GM23338 (cell line): ENCODE measurements at places on chromosomes 3 and 15.

GRCh38 chr3:66499881-66500575 is 794 bp downstream of the LRIG1 start:
- DNase-seq = no peak

- DNase-seq = no peak
Observed at GRCh38 chr3:155093261-155093660, 13.1 kb downstream of the MME start.

DNA sequence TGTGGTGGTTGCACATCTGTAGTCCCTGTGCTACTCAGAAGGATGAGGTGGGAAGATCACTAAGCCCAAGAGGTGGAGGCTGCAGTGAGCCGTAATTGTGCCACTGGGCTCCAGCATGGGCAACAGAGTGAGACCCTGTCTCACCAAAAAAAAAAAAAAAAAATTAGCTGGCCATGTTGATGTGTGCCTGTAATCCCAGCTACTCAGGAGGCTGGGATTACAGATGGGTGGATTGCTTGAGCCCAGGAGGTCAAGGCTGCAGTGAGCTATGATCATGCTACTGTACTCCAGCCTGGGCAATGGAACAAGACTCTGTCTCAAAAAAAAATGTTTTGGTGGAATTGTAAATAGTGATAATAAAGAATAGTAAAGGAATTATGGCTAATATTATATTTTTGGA is 9.9 kb downstream of the ATRIP start:
- no peak for DNase-seq

DNA sequence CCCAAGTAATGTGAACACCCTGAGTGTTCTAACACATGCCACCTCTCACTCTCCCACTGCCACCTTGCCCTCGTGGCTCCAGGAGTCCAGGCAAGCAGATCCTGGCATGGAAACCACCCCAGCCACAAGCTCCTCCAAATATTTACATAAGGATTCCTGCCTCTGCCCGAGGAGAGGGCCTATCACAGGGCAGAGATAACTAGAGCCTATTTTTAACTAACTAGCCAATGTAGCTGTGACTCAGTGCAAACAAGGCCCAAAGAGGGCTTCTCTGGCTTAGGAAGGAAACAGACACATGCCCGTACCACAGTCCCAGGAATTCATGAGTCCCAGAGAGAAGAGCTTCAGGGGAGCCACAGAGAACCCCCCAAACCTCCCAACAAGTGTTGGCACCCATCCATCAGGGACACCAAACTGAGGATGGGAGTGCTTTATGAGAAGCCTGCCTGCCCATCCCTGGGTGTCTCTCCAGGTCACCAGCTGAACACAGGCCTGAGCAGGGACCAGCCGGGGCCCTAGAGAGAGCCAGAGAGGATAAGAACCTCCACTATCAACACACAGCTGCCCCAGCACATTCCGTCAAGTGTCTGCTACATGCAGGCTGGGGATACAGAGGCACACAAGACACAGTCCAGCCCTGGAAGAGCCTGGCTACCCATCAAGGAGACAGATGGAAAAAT is 9.2 kb downstream of the FYCO1 start:
- DNase-seq = no peak

DNA sequence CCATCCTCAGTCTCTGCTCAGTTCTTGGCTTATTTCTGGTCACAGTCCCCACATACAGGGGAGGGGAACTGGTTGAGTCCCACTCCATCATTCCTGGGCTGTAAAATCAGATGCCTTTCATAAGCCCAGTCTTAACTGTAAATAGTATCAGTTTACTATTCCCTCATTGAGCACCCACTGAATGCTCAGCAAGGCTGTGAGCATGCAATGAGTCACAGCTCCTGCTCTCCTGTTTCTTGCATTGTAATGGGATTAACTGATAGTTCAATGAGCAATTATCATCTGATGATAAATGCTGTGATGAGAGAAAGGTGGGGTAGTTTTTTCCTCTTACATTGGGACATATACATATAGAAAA is 113.6 kb upstream of the TPM1 start:
- DNase-seq = no peak

- DNase-seq = no peak
Observed at GRCh38 chr3:156637480-156638022, 36.8 kb upstream of the TIPARP start.

DNA sequence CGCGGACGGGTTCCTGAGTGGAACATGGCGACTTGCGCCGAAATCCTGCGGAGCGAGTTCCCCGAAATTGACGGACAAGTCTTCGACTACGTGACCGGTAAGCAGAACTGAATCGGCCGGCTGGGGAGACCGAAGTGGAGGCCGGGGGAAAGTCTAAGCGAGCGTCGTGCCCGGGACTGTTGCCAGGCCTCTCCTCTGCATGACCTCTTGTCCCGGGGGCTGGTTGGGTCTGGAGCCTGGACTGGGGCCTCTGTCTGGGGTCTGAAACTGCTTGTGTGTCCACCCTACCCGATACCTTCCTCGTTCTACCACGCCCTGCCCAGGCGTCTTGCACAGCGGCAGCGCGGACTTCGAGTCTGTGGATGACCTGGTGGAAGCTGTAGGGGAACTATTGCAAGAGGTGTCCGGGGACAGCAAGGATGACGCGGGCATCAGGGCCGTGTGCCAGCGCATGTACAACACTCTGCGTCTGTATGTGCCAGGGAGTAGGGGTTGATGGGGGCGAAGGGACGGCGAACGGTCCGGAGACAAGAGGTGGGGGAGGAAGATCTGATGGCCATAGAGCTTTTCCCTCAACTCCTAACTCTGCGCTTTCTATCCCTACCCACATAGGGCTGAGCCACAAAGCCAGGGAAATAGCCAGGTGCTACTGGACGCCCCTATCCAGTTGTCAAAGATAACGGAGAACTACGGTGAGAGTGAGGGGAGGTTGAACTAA is at the start of gene ABCF3:
Gene ABCF3 (plus strand): TSS at position 16 of the 718 bp plus-strand sequence. CDS start 9 bp downstream, at position 25.
- DNase-seq = no peak

DNA sequence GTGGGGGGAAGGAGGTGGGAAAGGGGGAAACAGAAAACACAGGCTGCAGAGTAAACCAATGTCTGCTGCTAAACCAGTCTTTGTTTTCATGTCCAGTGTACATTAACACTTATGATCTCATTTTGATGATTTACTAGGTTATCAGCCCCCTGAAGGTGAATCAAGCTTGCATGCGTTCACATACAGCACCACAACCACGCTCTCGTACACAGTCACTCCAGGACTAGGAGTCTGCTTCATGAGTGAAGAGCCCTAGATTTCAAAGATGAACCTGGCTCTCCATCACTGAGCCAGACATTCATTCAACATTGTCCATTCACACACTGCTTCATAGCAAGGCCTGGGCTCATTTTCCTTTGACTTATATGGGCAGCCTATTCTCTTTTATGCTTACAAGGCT is 51.7 kb upstream of the TRIM59 start:
- DNase-seq = no peak

- no peak for DNase-seq
Observed at GRCh38 chr15:85554852-85555521, 174.6 kb downstream of the AKAP13 start.

DNA sequence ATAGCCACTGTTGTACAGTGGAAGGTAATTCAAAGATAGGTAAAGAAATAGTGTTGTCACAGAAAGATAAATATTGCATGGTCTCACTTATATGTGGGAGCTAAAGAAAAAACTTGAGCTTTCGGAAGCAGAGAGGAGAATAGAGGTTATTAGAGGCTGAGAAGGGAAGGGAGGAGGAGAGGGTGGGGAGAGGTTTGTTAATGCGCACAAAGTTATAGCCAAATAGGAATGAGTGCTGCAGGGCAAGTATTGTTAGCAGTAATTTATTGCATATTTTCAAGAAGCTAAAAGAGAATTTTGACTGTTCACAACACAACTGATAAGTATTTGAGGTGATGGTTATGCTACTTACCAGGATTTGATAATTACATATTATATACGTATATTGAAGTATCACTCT is 154.2 kb downstream of the GABRG3 start:
- DNase-seq = no peak

DNA sequence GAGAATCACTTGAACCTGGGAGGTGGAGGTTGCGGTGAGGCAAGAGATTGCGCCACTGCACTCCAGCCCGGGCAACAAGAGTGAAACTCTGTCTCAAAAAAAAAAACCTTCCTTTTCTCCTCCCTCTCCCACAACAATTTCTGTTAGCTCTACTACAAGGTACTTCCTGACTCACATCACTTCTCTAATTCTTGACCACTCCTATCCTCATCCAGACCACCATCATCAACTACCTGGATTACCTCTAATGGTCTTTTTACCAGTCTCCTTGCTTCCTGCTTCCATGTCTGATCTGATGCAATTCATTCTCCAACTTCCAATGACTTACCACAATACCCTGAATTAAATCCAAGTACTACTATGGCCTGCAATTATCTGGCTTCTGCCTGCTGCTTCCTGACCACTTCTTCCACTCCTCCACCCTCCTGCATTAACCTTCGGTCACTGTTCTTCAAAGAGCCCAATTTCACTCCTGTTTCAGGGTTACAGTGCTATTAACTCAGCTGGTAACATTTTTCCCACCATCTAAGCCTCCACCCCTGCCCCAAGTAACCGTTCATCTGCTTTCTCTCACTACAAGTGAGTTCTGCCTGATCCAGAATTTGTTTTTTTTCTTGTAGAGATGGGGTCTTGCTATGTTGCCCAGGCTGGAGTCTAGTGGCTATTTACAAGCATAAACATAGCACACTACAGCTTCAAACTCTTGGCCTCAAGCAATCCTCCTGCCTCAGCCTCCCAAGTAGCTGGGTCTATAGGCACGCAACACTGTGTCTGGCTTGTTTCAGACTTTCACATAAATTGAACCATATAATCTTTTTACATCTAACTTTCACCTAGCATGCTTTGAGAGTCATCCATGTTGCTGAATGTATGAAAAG is 27.8 kb downstream of the DCAF1 start:
- no peak for DNase-seq

GRCh38 chr15:39919748-39920509 is at the start of gene GPR176:
TSS of gene GPR176 (minus strand) at chr15:39920266. CDS start at chr15:39920026, 240 bp downstream.
- peak; percentile 69 for DNase-seq

DNA sequence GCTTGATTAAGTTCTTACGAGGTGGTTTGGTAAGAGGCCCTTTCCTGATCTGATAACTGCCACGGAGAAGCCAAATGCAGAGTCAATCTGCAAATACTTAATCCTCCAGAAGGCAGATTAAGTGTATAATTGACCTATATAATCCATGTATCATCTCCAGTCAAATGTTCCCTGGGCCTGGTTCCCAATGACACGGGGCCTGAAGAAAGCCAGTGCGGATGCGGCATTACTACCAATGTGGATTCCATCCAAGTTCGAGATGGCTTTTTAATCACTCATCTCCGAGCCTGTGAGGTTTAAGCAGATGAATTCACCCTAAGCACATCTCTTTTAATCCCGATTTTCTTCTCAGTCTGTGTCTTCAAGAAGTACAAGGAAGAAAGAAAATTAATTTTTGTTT is 60.0 kb upstream of the FEZF2 start:
- DNase-seq = no peak
